ENCODE measurements at places on chromosomes 7 and 10.

GRCh38 chr7:94348142-94348541 lies 46.6 kb upstream of the COL1A2 start:
- DNase-seq = no peak

DNA sequence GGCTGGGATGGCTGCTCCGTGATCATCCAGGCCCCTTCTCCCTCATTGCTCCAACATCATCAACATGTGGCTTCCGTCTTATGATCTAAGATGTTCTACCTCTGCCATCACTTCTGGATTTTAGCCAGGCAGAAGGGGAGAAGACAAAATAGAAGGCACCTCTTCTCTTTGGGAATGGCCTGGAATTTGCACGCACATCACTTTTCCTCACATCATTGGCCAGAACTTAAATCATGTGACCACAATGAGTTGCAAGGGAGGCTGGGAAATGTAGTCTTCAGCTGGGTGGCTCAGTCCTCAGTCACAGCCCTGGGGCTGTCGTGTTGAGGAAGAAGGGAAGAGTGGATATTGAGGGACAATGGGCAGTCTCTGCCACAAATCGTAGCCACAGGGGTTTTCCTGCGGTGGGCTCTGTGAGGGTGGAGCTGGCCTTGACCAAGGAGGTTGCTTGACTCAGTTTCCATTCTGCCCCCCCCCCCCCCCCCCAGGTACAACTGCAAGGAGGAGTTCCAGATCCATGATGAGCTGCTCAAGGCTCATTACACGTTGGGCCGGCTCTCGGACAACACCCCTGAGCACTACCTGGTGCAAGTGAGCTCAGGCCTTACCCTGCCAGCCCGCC lies 50.3 kb downstream of the PALD1 start:
- DNase-seq = no peak

DNA sequence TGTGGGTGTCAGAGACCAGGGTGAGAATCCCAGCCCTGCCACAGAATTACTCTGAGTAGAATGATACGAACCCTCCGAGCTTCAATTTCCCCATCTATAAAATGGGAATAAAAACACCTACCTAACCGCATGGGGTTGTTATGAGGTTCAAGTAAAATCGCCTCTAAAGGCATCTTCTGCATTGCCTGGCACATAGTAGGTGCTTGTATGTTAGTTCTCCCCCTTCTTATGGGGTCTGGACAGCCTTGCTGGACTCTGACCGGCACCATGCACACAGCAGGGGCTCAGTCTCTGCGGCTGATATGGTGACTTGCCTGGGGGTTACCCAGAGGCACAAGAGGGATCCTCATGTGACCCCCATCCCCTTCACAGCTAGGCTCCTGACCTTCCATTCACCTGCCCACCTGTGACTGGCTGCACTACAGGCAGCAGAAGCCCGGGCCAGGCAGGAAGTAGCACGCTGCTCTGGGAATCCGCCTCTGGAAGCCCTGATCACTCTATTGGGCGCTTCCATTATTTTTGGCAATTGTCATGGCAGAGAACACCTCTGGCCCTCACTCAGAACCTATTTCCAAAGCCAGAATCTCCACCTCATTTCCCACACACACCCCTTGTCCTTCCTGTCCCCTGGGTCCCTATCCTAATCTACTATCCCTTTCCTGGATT lies 6.0 kb downstream of the SH3PXD2A start:
- DNase-seq = no peak

DNA sequence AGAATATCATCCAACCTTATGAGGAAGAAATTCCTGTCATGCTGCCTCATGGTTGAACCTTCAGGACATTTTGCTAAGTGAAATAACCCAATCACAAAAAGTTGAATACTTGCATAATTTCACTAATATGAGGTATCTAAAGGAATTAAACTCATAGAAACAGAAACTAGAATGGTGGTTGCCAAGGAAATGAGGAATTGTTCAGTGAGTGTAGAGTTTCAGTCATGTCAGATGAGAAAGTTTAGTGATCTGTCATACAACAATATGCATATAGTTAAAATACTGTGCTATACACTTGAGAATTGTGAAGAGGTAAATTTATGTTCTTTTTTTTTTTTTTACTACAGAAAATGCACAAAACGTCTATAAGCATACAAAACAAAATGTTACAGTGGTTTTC lies 60.7 kb downstream of the R3HCC1L start:
- no peak for DNase-seq

- DNase-seq = no peak
These were observed 88.5 kb downstream of the TCERG1L start for GRCh38 chr10:131222986-131223385.

DNA sequence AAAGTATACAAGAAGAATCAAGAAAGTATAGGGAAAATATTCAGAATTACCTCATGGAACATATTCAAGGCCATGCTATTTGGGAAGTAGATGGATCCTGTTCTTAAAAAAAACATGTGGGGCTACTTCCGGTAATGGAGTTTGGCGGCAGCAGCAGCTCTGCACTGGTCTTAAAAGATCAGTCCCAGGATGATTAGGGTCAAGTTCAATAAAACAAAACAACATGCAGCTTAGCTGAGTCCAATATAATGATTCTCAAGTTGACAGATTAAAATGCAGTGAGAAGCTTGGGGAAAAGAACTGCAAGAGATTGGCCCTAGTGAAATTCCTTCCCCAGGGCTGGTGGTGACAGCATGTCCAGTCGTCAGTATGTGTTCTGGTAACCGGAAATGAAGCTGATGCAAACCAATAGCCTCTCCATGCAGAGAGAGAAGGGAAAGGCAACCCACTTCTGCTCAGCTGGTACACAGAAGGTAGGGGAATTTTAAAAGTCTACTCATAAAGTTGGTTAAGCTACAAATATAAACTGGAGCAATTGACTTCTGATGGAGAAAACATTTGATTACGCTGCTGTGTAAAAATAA lies 305.1 kb upstream of the IMMP2L start:
- DNase-seq = no peak

- no peak for DNase-seq
These were observed 50.3 kb upstream of the CXCL12 start for GRCh38 chr10:44435196-44435595.

- DNase-seq = no peak
These were observed 1190.4 kb downstream of the GATA3 start for GRCh38 chr10:9244864-9245263.

DNA sequence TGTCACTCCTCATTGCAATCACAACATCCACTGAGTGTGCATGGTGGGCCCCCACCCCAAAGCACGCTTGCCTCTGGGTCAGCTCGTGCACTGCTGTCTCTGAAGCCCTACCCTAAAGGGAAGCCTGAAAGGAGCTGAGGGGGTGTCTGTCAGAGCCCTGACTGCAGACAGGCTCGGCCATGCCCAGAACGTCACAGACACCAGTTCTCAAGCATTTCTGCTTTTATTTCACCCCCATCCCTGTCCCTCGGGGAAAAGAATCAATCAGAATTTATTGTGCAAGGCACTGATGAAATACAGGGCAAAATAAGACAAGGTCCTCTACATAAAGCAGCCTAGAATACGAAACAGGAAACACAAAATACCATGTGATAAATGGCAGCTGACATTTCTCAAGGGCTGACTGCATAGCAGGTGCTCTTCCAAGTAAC lies 231.8 kb downstream of the WDR37 start:
- no peak for DNase-seq

DNA sequence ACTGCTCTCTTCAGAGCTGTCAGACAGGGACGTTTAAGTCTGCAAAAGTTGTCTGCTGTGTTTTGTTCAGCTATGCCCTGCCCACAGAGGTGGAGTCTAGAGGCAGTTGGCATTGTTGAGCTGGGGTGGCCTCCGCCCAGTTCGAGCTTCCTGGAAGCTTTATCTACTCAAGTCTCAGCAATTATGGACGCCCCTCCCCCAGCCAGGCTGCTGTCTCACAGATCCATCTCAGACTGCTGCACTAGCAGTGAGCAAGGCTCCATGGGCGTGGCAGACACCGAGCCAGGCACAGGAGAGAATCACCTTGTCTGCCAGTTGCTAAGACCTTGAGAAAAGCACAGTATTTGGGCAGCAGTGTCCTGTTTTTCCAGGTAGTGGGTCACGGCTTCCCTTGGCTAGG lies 98.1 kb downstream of the SDHAF3 start:
- DNase-seq = no peak
